ENCODE measurements at places on chromosomes 7 and 10.

GRCh38 chr7:139896831-139897230 lies 67.8 kb downstream of the TBXAS1 start:
- no peak for DNase-seq

DNA sequence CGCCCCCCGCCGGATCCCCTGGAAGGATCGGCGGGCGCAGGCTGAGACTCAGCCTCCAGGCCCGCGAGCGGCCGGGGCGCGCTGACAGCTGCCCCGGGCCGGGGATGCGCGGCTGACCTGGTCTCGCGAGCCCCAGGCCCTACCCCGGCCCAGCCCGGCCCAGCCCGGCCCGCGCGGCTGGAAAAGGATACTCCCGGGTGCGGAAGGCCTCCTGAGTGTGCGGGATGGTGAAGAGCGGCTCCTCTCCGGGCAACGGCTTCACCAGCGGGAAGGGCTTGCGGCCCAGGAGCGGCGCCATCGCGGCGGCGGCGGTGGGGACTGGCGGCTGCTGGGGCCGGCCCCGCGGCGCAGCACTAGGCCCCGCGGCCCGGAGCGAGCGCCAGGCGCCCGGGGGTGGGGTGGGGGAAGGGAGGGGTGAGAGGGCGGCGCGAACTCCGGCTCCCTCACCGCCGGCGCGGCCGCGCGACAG lies 423 bp downstream of the BAZ1B start:
- peak; percentile 70 for DNase-seq

- DNase-seq, result no peak
Measured at GRCh38 chr10:100829097-100829870, 83.5 kb upstream of the SLF2 start.

DNA sequence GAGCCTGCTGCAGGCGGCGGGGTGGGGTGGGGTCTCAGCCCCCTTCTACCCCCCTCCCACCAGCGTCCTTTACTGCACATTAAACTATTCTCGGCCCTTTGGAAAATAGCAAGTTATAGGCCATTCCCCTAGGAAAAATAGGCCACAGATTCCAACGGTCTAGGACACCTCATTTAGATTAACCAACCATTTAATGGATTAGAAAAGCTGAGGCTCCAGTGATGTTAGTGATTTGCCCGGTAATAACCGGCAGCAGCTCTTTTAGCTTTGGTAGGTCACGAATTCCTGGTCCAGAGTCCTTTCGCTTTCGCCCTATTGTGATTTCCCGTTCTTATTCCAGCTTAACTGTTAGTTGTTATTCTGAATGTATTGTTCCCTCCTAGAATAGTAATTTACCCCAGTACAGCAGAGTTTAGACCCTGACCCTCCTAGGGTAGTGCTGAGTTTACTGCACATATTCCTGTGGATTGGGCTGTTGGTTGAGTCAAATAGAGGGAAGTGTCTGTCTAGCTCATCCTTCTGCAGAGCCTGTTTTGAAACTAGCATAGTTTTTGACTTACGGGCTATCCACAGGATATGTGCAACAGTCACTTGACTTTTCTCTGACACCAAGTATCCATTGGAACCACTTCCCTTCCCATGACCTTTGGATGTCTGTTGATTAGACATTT lies 754 bp downstream of the GSTO1 start:
- DNase-seq, result no peak

DNA sequence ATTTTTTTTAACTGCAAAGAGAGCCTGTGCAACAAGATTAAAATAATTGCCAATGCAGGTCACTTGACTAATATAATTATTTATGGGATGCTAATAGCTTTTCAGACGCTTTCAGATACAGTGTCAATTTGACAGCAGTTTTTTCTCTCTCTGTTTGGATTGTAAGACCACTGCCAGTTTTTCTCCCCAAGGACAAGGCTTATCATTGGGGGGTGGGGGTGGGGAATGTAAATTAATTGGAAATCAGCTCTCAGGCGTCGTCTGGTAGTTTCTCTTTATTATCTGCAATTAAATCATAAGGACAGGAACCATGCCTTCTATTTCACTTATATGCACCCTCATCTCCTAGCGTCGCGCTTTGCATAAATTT lies 559 bp upstream of the LRGUK start:
- no peak for DNase-seq

DNA sequence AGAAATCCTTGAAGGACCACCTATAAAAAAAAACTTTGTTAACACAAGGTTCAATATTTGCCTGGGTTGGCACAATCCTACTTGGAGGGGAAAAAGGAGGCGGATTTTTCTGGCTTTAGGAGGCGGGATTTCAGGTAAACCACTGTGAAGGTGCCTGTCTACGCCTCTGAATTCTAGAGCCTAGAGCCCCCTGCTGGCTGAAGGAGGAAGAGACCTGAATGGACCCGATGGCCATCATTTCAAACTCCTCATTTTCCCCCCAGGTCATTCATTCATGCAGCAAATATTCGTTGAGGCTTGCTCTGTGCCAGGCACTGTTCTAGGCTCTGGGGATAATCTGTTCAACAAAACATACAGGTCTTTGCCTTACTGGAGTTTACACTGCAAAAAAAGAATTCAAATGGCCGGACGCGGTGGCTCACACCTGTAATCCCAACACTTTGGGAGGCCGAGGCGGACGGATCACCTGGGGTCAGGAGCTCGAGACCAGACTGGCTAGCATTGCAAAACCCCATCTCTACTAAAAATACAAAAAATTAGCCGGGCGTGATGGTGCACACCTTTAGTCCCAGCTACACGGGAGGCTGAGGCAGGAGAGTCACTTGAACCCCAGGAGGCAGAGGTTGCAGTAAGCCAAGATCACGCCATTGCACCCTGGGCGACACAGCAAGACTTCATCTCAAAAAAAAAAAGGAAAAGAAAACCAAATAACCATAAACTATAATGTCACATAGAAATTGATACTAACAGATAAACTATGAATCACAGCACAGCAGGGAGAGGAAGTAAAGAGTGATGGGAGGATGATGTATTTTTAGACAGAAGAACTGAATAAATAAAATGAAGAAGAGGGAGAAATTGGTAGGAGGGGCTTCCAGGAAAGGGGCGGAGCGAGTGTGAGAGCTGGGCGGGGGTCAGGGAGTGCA lies 90.1 kb upstream of the NFE2L3 start:
- peak; percentile 54 for DNase-seq

DNA sequence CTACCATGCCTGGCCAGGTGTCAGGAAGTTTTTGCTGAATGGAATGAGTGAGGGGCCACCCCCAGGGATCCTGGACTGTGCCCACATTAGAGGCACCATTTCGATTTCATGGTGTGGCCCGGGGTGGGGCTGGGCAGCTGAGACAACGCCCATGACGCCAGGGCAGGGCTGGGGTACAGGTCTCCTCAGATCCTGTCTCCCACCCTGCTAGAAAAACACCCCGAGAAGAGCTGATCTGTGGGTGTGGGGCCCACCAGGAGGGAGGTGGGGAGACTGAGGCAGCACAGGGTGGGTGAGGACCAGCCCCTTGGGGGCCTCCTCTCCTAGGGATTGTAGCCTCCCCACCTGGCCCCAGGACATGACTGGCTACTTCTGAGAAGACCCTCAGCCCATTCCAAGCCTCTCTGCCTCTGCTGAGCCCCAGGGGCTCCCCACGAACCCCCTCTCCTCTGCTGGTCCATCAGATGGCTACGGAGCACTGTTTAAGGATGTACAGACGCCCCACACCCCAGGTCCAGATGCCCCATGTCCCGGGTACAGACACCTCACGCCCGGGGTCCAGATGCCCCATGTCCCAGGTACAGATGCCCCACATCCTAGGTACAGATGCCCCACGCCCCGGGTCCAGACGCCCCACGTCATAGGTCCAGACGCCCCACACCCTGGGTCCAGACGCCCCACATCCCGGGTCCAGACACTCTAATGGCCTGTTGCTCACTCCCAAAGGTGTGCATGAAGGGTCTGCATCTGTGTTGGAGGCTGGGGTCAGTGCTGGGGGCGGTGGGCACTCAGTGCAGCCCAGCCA lies 99.4 kb downstream of the MICALL2 start:
- no peak for DNase-seq

DNA sequence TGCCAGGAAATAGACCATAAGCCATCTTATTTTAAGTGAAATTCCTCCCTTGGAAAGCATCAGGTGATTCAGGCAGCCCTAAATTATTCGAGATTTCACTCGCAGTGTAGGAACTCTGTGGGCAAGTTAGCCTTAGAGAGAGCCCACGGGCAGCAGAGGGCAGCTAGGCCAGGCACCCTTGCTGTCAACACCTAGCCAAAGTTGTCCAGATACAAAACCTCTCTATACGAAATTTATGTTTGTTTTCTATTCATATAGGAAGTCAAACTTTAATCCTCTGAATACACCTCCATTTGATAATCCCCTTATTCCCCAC lies 1043.5 kb downstream of the GATA3 start:
- no peak for DNase-seq

DNA sequence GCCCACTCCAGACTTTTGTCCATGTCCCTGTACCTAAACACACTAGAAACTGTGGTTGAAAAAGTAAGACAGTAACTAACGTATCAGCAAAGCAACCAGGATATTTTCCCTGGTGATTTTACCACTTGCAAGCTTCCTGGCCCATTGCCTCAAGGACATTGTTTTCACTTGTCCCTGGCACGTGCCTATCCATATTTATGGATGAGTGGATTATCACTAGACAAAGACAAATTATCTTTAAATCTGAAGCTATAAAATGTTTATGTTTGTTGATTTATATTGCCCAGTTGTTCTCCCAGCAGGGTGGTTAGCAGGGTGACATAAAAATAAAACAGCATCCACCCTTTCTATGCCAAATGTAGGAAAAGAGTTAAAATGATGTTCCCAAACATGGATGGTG lies 93.2 kb upstream of the STEAP1 start:
- DNase-seq, result no peak

DNA sequence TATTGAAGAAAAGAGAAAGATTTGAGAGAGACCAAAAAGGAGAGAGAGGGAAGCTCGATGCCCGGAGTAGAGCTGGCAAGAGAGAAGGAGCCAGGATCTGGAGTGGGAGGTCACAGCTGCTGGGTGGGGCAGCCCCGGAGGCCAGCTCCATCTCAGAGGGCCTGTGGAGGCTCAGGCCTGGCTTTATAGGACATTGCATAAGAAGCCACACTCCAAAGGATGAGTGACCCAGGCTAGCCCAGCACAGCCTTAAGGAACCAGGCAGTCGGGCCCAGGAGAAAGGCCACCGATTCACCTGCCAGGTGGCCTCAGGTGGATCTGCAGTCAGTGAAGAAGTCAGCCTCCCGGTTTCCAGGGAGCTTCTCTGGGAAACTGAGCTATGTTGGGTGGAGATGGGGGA lies 676 bp downstream of the PLAC9 start:
- no peak for DNase-seq

DNA sequence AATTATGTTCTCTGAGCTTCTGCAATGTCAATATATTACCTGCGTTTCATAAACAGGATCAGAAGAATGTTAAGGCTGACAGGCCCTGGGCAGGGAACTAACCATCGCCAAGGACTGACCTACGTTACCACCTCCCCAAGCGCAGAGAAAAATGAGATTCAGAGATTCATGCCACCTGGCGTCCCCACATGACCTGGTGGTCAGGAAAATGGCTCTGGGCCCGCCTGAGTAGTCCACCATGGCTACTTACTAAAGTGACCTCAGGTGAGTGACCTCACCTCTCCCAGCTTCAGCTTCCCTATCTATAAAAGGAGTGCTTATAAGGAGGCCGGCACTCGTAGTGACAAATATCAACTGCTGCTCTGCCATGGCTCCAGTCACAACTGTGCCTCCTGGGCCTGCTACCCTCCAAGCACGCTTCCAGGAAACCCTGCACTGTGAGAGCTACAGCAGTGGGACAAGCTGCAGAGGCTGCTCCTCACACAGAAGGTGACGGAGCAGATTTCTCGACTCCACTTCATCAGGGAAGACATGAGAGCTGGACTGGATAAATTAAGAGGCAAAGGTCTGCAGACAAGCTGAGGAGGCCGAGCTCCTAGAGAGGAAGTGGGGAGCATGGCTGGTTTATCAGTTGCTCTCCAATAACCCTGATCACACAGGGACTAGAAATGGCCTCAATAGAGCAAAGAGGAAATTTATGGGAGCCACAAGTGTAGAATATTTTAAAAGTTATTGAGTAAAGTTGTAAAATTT lies 103.0 kb downstream of the RNF216 start:
- no peak for DNase-seq

DNA sequence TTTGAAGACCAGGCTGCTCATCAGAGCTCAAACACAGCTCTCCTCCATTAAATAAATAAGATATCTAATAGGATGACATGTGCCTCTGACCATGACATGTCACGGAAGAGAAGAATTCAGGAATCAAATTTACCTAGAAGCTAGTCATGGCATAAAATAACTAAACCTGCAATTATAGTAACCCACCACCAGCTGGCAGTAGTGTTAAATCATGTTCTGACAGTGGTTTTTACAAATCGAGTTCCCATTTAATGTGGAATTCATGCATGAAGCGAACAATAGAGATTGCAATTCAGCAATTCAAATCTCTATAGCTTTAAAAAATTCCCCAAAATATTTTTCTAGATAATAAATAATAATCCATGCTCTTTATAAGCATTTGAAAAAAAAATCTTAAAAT lies 74.6 kb upstream of the IKZF1 start:
- DNase-seq, result no peak

GRCh38 chr10:32160864-32161263 lies 104.6 kb upstream of the KIF5B start:
- DNase-seq, result no peak

DNA sequence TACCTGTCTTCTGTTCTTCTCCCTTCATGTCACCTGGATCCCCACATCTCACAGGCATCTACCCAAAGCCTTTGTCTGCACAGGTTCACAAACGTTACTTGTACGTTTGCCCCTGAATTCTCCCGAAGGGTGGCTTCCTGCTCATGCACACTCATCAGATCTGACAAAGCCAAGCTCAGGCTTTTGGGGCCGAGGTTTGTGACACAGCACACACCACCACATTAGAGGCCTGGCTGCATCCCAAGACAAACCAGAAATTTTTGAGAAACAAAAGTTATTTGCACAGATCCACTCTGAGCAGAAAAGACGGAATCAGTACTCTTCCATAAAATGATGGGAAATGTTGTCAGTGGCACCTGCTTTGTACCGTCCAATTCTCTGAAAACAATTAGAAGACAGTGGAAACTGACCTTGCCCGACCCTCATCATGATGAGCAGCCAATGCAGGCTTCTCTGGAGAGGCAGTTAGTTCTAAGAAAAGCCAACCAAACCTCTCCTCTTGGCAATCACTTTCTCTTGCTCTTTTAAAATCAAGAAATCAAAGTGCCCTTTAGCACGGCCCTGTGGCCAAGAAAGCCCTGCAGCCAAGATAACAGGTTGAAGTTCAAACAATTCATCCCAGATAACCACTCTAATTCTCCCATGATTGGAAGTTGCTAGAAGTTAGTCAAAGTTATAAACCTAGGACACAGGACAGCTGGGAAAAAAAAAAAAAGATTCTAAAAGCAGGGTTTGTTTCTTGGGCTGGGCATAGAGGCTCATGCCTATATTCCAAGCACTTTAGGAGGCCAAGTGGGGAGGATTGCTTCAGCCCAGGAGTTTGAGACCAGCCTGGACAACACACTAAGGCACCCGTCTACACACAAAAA lies 13.6 kb upstream of the SVIL start:
- no peak for DNase-seq

- no peak for DNase-seq
Measured at GRCh38 chr10:6198171-6198570, 4.6 kb upstream of the PFKFB3 start.

Data from stimulated activated CD4-positive, alpha-beta T cell treated with anti-CD3 and anti-CD28 coated beads, TNF-alpha, amount 100 ng/mL, for 48 hours (primary cell).